ENCODE measurements at places on chromosomes 7 and 10.

DNA sequence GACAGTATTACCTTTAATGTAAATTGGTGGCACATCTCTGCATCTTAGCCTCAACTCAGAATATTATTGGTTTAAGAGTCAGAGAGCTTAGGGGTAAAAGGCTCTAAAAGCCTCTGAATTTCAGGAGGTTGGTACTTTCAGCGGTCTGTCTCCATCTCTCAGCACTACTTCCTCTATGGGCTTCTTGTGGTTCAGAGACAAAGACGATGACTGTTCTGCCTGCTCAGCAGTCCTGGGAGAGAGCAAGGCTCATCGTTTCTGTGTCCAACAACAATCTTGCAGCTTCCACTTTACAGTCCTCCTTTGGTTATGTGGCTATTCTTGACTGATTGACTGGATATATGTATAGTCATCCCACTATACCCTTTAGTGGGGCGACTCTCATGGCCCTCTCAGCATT lies 394.7 kb downstream of the AUTS2 start:
- DNase-seq, result no peak
- H3K4me3 ChIP-seq, result no peak overlapping the region
- H3K36me3 ChIP-seq, result no peaks in the 10 kb centered on the region
- H3K27ac ChIP-seq, result no peak overlapping the region
- H3K27me3 ChIP-seq, result no peaks in the 10 kb centered on the region
- no peaks in the 10 kb centered on the region for H3K4me1 ChIP-seq

DNA sequence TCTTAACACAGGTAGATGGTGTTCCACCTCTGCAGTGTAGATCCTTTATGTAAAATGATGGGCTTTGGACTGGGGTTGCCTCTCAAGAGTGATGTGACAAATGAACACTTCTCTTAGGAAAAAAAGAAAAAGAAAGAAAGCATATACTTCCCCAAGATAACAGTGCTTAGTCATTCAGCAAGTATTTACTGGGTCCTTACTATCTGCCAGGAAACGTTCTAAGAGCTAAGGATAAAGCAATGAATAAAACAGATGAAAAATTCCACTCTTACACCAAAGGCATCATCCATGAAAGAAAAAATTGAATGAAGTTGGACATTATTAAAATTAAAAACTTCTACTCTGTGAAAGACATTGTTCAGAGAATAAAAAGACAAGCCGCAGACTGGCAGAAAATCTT lies 177.3 kb downstream of the C7orf25 start:
- peak overlapping the region; percentile 9 for H3K27ac ChIP-seq
- no peak for DNase-seq
- no peak overlapping the region for H3K4me3 ChIP-seq
- peaks cover 9% of the 10 kb centered on the region for H3K4me1 ChIP-seq
- H3K36me3 ChIP-seq, result no peaks in the 10 kb centered on the region
- H3K27me3 ChIP-seq, result no peaks in the 10 kb centered on the region

DNA sequence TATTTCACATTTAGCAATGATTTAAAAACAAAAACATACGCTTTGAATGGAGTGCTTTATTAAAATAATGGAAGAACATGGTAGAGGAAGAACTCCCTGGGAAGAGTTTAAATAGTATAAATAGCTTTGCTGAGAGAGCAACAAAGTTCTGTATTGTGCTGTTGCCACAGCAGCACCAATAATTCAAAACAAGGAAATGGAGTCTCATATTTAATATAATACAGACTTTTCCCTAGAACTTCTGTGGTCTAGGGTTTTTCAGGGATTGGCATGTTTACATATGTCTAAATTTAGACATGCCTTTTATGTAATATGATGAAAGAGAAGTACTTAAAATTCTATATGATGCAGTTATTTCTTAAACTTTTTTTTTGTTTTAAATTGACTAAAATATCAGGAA lies 217.2 kb upstream of the HDAC9 start:
- H3K4me1 ChIP-seq, result no peaks in the 10 kb centered on the region
- no peak overlapping the region for H3K27ac ChIP-seq
- no peak for DNase-seq
- H3K4me3 ChIP-seq, result no peak overlapping the region

DNA sequence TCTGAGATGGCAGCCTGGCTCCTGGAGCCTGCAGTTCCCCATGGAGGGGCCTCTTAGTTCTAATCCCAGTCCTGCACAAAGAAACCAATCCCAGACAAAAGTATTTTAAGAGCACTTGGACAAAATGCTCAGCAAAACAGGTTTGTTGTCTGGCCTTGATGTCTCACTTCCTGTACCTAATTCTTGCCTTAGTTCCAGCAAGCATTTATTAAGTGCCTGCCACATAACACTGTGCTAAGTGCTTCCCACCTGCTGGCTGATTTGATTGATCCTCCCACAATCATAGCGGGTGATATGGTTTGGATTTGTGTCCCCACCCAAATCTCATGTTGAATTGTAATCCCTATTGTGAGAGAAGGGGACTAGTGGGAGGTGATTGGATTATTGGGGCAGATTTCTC lies 65.7 kb upstream of the HABP2 start:
- no peaks in the 10 kb centered on the region for H3K4me1 ChIP-seq
- no peaks in the 10 kb centered on the region for H3K36me3 ChIP-seq
- H3K27me3 ChIP-seq, result no peaks in the 10 kb centered on the region

GRCh38 chr10:3166496-3167290 lies 5.9 kb downstream of the PITRM1 start:
- no peaks in the 10 kb centered on the region for H3K36me3 ChIP-seq
- peaks cover 5% of the 10 kb centered on the region for H3K4me1 ChIP-seq
- no peak overlapping the region for H3K4me3 ChIP-seq
- H3K27ac ChIP-seq, result no peak overlapping the region

GRCh38 chr10:30821994-30822692 lies 192.6 kb upstream of the LYZL2 start:
- no peak overlapping the region for H3K4me3 ChIP-seq
- H3K27ac ChIP-seq, result peak overlapping the region; percentile 84
- no peaks in the 10 kb centered on the region for H3K36me3 ChIP-seq
- peaks cover 7% of the 10 kb centered on the region for H3K4me1 ChIP-seq
- H3K27me3 ChIP-seq, result no peaks in the 10 kb centered on the region

GRCh38 chr7:3722396-3722922 lies 421.4 kb downstream of the SDK1 start:
- no peak overlapping the region for H3K4me3 ChIP-seq
- no peak for DNase-seq
- no peaks in the 10 kb centered on the region for H3K36me3 ChIP-seq
- H3K4me1 ChIP-seq, result no peaks in the 10 kb centered on the region
- H3K27me3 ChIP-seq, result no peaks in the 10 kb centered on the region

- peak overlapping the region; percentile 99 for H3K4me3 ChIP-seq
- DNase-seq, result no peak
- H3K4me1 ChIP-seq, result no peaks in the 10 kb centered on the region
- H3K36me3 ChIP-seq, result no peaks in the 10 kb centered on the region
- H3K27ac ChIP-seq, result peak overlapping the region; percentile 100
These were observed 3.0 kb downstream of the KMT2E start for GRCh38 chr7:105016709-105017656.

DNA sequence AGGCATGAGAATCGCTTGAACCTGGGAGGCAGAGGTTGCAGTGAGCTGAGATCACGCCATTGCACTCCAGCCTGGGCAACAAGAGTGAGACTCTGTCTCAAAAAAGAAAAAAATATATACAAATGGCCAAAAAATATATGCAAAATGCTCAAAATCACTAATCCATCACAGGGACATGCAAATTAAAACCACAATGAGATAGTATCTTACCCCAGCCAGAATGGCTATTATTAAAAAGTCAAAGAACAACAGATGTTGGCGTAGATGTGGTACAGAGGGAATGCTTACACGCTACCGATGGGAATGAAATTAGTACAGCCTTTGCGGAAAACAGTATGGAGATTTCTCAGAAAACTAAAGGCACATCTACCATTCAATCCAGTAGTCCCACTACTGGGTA lies 17.4 kb downstream of the SNX8 start:
- no peaks in the 10 kb centered on the region for H3K36me3 ChIP-seq
- no peak overlapping the region for H3K27ac ChIP-seq
- no peak for DNase-seq
- H3K4me1 ChIP-seq, result no peaks in the 10 kb centered on the region
- H3K4me3 ChIP-seq, result no peak overlapping the region

- H3K4me1 ChIP-seq, result peaks cover 5% of the 10 kb centered on the region
- H3K27ac ChIP-seq, result no peak overlapping the region
- H3K4me3 ChIP-seq, result no peak overlapping the region
- DNase-seq, result no peak
- no peaks in the 10 kb centered on the region for H3K27me3 ChIP-seq
- H3K36me3 ChIP-seq, result no peaks in the 10 kb centered on the region
These were observed 56.4 kb downstream of the CTBP2 start for GRCh38 chr10:125103924-125104323.

- H3K36me3 ChIP-seq, result no peaks in the 10 kb centered on the region
- no peaks in the 10 kb centered on the region for H3K27me3 ChIP-seq
- H3K4me3 ChIP-seq, result no peak overlapping the region
- no peak for DNase-seq
- H3K27ac ChIP-seq, result no peak overlapping the region
These were observed 146.6 kb downstream of the SH3PXD2A start for GRCh38 chr10:103708627-103709288.

GRCh38 chr7:156576216-156577058 lies 64.1 kb upstream of the RNF32 start:
- no peak overlapping the region for H3K4me3 ChIP-seq
- DNase-seq, result no peak
- H3K36me3 ChIP-seq, result no peaks in the 10 kb centered on the region
- H3K27me3 ChIP-seq, result no peaks in the 10 kb centered on the region
- no peak overlapping the region for H3K27ac ChIP-seq
- H3K4me1 ChIP-seq, result no peaks in the 10 kb centered on the region

DNA sequence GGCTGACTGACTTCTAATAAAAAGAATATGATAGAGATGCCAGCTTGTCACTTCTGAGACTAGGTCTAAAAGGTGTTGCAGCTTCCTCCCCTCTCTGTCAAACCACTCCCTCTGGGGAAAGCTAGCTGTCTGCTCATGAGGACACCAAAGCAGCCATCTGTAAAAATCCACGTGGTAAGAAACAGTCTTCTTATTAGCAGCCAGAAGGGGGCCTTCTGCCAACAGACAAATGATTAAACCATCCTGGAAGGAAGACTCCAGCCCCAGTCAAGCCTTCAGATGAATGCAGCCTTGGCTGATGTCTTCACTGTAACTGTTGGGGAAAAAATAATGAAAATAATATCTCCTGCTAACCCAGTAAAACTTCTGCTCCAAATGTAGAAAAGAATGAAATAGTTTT lies 41.9 kb upstream of the DAGLB start:
- no peaks in the 10 kb centered on the region for H3K27me3 ChIP-seq
- H3K36me3 ChIP-seq, result no peaks in the 10 kb centered on the region
- no peak for DNase-seq
- H3K4me1 ChIP-seq, result peaks cover under 1% of the 10 kb centered on the region

- no peaks in the 10 kb centered on the region for H3K36me3 ChIP-seq
- H3K27ac ChIP-seq, result no peak overlapping the region
- no peak overlapping the region for H3K4me3 ChIP-seq
- no peaks in the 10 kb centered on the region for H3K27me3 ChIP-seq
- no peaks in the 10 kb centered on the region for H3K4me1 ChIP-seq
- DNase-seq, result no peak
These were observed 247.7 kb downstream of the IPMK start for GRCh38 chr10:58019863-58020537.

GRCh38 chr10:129122846-129123245 lies 344.2 kb upstream of the MGMT start:
- no peak for DNase-seq
- H3K27me3 ChIP-seq, result no peaks in the 10 kb centered on the region
- no peak overlapping the region for H3K27ac ChIP-seq
- H3K4me3 ChIP-seq, result no peak overlapping the region

DNA sequence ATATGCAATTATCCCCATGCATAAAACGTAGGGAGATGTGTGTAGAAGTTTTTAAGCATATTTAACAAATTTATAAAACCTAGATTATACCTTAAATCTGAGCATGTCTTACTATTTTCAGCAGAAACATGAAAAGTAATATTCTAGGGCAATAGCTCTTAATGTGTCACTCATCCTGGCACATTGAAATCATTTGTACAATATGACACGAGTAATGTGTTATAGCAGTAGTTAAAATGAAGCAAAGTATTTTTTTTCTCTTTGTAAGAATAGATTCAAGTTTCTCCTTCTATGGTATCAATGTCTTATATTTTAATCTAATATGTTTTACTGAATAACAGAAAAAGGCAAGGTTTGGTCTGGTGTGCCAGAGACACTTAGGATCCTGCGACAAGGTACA lies 274.9 kb upstream of the PLXDC2 start:
- H3K27ac ChIP-seq, result no peak overlapping the region
- H3K4me3 ChIP-seq, result no peak overlapping the region
- H3K4me1 ChIP-seq, result no peaks in the 10 kb centered on the region
- H3K36me3 ChIP-seq, result no peaks in the 10 kb centered on the region
- no peak for DNase-seq

Data from uterus (tissue), 4 donors.